ENCODE measurements at places on chromosomes 3 and 15.

GRCh38 chr3:61667383-61667782 is 106.0 kb downstream of the PTPRG start:
- DNase-seq, result no peak

GRCh38 chr3:33044676-33045075 is 52.3 kb downstream of the GLB1 start:
- no peak for DNase-seq

GRCh38 chr3:127709320-127710060 is 36.7 kb downstream of the ABTB1 start:
- DNase-seq, result no peak

- no peak for DNase-seq
Observed at GRCh38 chr3:55720614-55721013, 233.5 kb upstream of the WNT5A start.

DNA sequence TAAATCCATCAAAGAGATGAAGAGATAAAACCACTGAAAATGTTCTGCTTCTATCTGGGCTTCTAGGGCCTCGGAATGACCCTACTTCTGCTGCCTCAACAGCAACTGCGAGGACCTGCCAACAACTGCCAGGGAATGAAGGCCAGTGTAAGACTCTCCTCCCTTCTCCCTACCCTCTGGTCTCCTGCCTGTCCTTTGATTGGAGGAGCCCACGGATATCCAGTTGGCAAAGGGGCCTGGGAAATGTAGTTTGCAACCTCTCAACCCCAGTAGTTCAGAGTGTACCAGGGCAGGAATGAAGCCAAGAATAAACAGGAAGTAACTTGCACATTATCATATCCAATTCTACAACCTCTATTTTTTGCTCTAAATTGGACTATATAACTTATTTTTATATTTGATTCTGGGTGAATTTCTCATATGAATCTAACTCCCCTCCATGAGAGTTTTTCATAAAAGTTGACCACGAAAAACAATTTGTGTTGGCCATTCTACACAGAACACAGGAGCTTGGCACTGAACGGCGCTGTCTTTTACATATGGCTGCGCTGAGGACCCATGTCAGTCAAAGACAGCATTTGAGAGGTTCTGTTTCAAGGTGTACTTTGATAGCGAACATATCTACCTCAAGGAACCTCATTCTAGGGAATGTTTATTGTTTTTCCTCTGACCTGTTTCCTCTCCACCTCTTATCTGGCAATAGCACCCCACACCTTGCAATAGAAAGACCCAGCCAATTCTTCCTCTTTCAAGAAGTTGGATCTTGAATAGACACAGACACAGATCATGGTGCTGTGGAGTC is 91.1 kb upstream of the RNF7 start:
- no peak for DNase-seq

- no peak for DNase-seq
Observed at GRCh38 chr3:170107941-170108340, 70.1 kb downstream of the GPR160 start.

GRCh38 chr3:133384331-133385027 is 15.4 kb upstream of the BFSP2 start:
- no peak for DNase-seq

DNA sequence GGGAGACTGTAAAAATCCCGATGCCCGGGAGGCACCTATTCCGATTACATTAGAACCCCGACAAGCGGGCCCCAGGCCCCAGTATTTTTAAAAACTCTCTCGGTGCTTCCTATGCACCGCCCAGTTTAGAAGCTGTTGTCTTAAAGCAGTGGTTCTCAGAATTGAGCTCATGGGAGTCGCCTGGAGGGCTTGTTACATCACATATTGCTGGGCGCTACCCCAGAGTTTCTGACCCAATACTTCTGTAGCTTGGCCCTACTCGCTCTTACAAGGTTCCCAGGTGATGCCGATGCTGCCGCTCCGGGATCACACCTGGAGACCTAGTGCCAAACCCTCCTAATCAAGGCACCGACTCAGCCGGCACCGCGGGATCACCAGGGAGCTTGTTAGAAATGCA is 35.2 kb downstream of the CPN2 start:
- no peak for DNase-seq

DNA sequence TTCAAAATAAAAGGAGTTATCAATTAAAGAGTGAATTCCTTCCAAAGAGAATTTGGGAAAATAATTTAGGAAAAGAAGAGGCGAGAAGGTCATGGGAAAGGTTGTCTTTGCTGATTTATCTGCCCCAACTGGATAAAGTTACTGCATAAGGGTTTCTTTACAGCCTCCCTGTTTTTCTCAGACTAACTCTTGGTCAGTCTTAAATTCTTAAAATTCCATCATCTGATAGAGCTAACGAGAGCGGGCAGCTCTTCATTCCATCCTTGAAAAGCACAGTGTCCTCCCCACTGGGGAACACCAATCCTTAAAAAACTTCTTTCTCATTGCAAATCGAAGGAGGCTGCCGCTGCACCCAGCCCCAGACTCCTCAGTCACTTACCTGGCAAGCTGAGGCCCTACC is 107.2 kb downstream of the PGPEP1L start:
- no peak for DNase-seq

DNA sequence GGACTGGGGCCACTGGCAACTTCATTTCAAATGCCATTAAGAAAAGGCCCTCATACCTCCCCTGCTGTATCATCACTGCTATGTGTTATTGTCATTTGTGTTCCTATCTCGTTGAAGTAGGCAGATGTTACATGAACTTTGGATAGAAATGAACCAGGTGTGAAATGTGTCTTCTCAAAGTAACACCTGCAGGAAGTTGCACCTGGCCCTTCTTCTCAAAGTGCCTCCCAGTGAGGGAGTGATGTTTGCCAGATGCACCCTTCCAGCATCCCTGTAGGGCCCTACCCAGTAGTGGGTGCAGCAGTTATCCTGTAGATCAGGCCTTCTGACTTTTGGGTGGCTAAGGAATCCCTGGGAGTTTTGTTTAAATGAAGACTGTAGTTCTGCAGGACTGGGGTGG is 197.7 kb upstream of the CTNNB1 start:
- no peak for DNase-seq

DNA sequence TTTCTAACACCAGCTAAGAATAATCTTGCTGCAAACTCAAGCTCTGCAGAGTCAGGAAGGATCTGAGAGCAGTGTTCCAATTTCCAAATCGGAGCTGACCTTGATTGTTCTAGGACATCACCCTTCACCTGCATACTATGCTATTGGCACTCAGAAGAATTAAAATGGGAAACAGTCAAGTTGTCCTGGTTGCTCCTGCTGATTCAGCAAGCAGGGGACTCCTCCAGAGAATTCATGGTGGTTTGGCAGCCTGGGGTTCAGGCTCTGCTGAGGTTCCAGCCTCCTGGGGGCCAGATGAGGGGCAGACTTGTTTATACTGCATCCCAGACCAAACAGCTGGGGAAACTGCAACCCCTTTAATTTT is 213.7 kb upstream of the ADAMTS9 start:
- DNase-seq, result no peak

GRCh38 chr3:119235151-119235550 is 5.5 kb downstream of the B4GALT4 start:
- no peak for DNase-seq

- no peak for DNase-seq
Observed at GRCh38 chr3:81723732-81724313, 37.6 kb downstream of the GBE1 start.

- DNase-seq, result no peak
Observed at GRCh38 chr3:122488262-122488973, 26.3 kb downstream of the KPNA1 start.

DNA sequence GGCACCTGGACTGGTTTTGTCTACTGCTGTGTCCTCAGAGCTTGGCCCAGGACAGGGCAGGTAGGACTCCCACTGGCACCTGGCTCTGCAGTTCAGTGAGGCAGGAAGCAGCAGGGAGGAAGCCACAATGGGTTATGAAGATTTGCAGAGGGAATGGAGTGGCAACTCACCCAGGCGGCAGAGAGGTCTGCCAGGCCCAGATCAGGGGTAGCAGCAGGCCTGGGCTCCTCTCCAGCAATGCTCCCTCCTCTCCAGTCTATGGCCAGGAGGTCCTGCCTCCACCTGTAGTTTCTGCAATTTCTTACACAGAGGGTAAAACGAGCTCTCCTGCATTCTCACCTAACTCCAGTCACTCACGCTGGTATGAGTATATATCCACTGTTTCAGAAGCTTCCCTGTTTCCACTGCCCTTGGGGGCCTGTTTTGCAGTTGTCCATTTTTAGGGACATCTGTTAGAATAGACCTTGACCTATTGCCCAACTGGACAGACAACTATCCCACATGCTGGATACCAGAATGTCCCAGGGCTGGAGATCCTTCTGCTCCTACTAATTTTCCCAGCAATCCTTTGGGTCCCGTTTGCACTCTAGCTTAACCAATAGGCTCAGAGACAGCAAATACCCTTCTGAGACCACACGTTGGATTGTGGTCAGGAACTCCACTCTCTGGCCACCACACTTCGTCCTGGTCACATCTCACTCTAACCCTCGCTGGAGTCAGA is 35.2 kb downstream of the HMCES start:
- no peak for DNase-seq

DNA sequence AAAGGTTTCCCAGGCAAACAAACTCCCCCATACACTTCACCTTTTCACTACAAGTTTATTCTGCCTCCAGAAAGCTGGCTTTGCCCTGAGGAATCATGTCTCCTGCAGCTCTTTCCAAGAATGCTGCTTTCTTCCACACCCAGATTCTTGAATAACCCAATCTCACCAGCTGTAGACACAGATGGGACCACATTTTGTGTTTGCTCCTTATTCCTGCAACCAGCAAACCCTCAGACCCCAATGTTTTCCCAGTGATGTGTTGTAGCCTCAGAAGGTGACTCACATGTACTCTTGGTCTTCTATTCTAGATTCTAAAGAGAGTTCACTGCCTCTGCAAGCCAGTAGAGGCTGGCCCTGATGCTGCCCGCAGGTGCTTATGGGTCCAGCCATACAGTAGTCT is 23.6 kb upstream of the TRIM59 start:
- DNase-seq, result no peak

DNA sequence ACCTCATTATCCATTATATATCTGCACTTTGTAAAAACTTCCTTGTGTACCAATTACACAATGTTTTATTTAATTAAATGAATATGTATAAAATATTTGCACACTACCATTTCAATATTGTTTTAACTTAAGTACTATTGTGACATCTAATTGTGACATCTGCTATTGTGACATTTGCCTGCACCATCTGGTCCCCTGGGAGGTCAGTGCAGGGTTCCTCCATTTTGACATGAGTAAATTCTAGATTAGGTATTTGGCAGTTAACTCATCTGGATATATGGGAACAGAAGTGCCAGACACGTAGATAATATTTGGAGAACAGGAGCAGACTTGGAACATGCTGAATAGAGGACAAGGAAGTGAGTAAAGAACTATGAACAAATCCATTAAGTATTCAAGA is 332.1 kb downstream of the VGLL3 start:
- DNase-seq, result no peak

DNA sequence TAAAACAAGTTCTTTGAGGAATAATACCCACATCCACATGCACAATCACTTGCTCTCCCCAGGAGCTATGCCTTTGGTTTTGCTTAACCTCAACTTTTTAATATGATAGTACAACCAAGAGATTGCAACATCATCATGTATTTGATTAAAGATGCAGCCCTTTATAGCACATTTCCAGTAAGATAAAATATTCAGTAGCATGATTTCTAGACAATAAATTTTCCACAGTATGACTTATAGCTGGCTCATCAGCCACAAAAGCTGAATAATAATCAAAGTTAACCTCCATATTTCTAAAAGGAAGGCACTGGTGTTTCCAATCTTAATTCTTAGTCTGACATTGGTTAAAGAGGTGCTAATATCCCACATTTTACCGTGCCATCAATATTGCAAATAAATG is 622.5 kb downstream of the TBL1XR1 start:
- no peak for DNase-seq

- no peak for DNase-seq
Observed at GRCh38 chr3:190537146-190537545, 23.3 kb downstream of the IL1RAP start.

- DNase-seq, result no peak
Observed at GRCh38 chr15:58957101-58957973, 23.9 kb upstream of the SLTM start.

DNA sequence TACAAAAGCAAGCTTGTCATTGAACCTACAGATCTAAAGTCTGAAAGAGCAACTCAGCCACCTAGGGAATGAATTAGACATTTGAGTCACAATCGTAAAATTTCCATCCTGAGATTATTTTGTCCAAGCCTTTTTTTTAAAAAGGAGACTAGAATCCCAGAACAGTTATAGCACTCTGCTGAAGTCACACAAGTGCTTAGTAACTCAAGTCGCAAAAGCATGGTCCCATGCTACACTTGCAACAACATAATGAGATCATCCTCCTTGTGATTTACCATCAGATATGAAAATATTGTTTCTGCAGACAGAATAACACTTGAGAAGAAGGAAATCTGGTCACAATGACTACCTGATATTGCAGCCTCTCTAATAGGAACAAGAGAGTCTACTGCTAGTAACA is 106.7 kb downstream of the ZIC4 start:
- DNase-seq, result no peak

- no peak for DNase-seq
Observed at GRCh38 chr3:72664184-72664975, 183.9 kb downstream of the SHQ1 start.

- DNase-seq, result no peak
Observed at GRCh38 chr3:194306771-194307640, 44.1 kb downstream of the CPN2 start.

DNA sequence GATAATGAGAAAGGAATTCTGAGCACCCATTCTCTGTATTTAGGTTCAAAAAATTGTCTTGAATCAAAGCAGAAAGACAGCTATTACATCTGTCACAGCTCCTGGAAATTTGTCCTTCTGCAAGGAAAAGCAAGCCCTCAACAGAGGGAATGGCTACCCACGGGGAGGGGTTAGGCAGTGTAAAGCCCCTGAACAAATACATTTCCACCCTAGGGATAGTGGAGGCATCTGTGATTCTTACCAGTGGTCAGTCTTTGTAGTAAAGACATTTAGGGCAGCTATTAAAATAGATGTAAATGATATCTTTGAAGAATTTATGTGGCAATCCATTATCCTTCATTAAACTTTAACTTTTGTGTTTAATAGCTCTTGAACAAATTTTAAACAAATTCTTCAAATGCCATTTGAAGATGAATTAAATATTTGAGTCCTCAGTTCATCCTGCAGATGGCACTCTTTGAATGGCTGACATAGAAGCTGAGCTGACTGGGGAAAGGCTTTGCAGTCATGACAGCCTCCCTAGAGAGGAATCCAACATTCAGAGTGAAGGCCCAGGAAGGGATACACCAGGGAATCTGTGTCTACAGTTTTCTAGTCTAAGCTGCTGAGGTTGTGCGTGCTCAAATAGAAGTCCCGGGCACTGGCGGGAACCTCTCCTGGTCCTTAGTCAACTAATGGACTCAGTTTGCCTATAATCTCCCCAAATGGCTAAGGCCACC is 359.7 kb upstream of the ROPN1 start:
- DNase-seq, result no peak
